ENCODE measurements at places on chromosomes 2 and 18.

GRCh38 chr2:218783688-218784087 is 1.7 kb downstream of the CYP27A1 start:
- no peak overlapping the region for H3K4me3 ChIP-seq

DNA sequence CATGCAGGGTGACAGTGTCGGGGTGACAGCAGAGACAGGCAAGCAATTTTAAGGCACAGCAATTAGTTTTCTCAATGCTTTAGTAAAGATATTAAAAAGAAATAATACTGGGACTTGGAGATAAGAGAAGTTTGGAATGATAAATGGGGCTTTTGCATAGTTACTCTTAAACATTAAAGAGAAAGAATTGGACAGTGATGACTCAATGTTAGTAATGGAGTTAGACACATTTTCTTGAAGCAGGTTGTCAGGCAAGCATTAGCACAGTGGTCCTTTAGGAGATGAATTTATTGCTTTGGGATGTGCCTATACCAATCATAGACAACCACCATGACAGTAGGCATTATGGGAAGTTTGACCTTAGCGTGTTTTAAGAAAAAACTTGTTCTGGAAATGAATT is 228.3 kb upstream of the RAB12 start:
- H3K4me3 ChIP-seq: no peak overlapping the region
- DNase-seq: no peak
- H3K36me3 ChIP-seq: no peaks in the 10 kb centered on the region
- no peak overlapping the region for H3K27ac ChIP-seq

GRCh38 chr2:58237741-58238140 is 3.4 kb downstream of the FANCL start:
- H3K27me3 ChIP-seq: peaks cover 3% of the 10 kb centered on the region
- H3K4me3 ChIP-seq: no peak overlapping the region
- no peak for DNase-seq

DNA sequence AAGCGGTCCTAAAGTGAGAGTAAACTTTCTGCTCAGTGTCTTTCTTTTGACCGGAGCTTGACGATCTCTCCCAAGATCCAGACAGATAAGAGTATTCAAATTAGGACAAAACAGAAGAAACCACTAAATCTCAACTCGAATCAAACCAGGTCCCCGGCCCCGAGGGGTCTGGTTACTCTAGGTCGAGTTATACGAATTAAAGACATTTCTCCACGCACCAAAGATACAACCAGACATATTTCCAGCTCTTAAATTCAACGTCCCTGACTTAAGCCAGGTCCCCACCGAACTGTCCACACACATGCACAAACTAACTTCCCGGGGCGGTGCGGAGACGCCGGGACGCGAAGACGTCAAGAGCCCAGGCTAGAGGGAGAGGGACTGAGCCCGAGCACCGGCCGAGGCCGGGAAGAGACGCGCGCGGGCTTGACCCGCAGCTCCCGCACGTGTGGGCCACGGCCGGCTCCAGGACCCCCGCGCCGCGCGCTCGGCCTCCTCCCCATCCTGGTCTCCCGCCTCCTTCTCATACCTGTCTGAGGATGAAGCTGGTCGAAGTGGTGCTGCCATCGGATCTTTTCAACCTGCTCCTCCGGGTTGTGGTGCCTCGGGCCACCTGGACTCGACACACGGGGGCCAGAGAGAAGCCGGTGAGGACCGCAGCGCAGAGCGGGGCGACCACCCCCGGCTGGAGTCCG is 896 bp downstream of the CACNB4 start:
- DNase-seq: peak; percentile 59
- peaks cover 16% of the 10 kb centered on the region for H3K4me1 ChIP-seq
- H3K27me3 ChIP-seq: peaks cover 58% of the 10 kb centered on the region
- H3K27ac ChIP-seq: peak overlapping the region; percentile 4
- H3K36me3 ChIP-seq: no peaks in the 10 kb centered on the region
- H3K4me3 ChIP-seq: peak overlapping the region; percentile 84

Data from activated CD4-positive, alpha-beta T cell treated with anti-CD3 and anti-CD28 coated beads, Interleukin-2, amount 10 ng/mL, durations not matched to agents 24 days and 14 days (primary cell).